SK-MEL-5 (cell line): ENCODE measurements at places on chromosomes 4 and X. TPM values are rescaled to one million over a fixed set of nuclear protein-coding genes. Genes with fewer than 3 reads are reported as not detected.
A peak's percentile ranks its signal among the peaks of the same experiment; 100 is the strongest.

- DNase-seq: peak; percentile 29
Measured at GRCh38 chr4:154709550-154709949, 34.2 kb upstream of the LRAT start.

GRCh38 chrX:80139564-80139963 is 125.0 kb downstream of the TBX22 start:
- DNase-seq: no peak

GRCh38 chr4:81427344-81427821 is 44.3 kb downstream of the RASGEF1B start:
- DNase-seq: no peak

DNA sequence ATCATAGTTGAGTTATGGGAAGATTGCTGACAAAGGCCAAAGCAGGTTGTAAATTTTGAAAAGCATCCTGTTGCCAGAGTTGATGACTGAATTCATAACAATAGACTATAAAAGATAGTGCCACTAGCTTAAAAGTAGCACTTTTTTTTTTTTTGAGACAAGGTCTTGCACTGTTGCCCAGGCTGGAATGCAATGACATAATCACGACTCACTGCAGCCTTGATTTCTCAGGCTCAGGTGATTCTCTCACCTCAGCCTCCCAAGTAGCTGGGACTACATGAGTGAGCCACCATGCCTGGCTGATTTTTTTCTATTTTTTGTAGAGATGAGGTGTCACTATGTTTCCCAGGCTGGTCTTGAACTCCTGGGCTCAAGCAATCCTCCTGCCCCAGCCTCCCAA is 122.7 kb downstream of the SPOCK3 start:
- no peak for DNase-seq

DNA sequence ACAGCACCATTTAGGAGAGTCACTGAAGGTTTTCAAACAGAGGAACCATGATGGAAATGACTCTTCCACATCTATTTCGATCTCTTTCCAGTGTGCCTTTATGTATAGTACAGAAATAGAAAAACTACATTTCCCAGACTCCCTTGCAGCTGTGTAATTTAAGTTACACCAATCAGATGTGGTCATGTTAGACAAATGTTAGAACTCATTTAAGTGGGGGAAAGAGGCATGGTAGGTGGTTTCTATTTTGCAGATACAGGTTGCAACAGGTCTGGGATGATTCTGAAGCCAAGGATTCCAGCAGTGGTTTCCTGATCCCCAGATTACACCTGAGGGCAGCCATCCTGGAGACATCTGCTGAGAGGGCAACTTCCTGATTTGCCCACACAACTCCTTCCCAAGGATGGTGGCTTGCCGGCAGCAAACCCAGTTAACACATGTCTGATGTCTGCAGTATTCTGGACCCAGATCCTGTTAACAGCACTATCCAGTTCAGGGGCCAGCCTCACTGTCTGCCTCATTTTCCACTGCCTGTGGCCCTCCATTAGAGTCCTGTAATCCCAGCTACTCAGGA is 38.7 kb upstream of the PDK3 start:
- DNase-seq: peak; percentile 44

GRCh38 chr4:140038031-140038533 is 115.9 kb downstream of the MAML3 start:
- DNase-seq: no peak

The POU3F4 gene
- total RNA-seq: not detected in 2 replicates
